ENCODE measurements at places on chromosomes 4 and X. TPM values are rescaled to one million over a fixed set of nuclear protein-coding genes. Genes with fewer than 3 reads are reported as not detected.

NCBP2L gene
- not detected for polyA plus RNA-seq

TMEM271 gene
- polyA plus RNA-seq = not detected

NEXMIF gene
- polyA plus RNA-seq = not detected

UCP1 gene
- polyA plus RNA-seq = not detected

PRSS12 gene
- polyA plus RNA-seq = 155 TPM

SMARCA1 gene
- 76.9 TPM for polyA plus RNA-seq

KIAA1210 gene
- polyA plus RNA-seq = not detected

GPR119 gene
- not detected for polyA plus RNA-seq

SPOCK3 gene
- not detected for polyA plus RNA-seq

SPIN3 gene
- 6.3 TPM for polyA plus RNA-seq

IL1RAPL1 gene
- 0.68 TPM for polyA plus RNA-seq

GAGE1 gene
- polyA plus RNA-seq = not detected

GSX2 gene
- polyA plus RNA-seq = not detected
